Chondrocyte (in vitro differentiated cells): ENCODE measurements at places on chromosomes 6 and 20.

DNA sequence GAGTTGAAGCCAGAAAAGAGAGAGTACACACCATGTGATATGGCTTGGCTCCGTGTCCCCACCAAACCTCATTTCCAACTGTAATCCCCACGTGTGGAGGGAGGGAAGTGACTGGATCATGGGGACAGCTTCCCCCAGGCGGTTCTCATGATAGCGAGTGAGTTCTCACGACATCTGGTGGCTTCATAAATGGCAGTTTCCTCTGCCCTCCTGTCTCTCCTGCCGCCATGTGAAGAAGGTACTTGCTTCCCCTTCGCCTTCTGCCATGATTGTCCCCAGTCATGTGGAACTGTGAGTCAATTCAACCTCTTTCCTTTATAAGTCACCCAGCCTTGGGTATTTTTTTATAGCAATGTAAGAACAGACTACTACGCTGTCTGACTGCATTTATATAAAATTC is 40.3 kb downstream of the TAF4 start:
- DNase-seq: no peak

DNA sequence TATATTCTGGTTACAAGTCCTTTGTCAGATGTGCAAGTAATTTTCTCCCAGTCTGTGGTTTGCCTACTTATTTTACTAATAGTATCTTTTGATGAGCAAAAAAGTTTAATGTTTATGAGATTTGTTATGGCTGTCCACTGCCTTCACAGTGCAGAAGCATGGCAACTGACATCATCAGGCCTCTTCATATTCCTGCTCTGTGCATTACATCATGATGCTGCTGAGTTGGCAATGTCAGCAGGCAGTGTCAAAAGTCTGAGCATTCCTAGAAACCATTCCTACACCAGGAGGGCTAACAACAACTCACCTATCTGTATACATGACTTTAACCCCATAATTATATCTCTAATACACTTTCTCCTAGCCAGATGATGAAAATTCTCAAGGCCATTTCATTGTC is 10.8 kb upstream of the OR2B2 start:
- no peak for DNase-seq

- DNase-seq: no peak
Observed at GRCh38 chr6:15628499-15629131, 34.2 kb downstream of the DTNBP1 start.

DNA sequence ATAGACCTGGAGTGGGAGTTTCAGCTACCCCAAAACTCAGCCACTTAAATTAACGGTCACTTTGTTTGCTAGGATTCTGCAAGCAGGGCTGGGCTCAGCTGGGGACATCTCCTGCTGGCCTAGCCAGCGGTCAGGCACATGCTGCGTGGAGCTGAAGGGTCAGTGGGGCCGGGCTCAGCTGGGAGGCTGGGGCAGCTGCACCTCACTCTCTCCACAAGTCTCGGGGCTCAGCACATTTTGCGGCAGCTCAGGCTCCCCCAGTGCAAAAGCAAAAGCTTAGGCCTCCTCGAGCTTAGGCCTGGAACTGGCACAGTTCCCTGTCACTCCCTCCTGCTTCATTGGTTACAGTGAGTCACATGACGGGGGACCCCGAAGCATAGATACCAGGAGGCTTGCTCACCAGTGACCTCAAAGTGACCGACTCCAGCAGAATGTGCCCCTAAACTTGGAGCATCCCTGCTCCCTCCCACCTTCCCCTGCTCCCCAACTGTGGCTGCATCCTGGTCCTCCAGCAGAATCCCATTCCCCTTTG is 80.6 kb upstream of the CST7 start:
- no peak for DNase-seq

GRCh38 chr6:10561611-10562199 is 40.6 kb downstream of the GCNT2 start:
- DNase-seq: no peak

DNA sequence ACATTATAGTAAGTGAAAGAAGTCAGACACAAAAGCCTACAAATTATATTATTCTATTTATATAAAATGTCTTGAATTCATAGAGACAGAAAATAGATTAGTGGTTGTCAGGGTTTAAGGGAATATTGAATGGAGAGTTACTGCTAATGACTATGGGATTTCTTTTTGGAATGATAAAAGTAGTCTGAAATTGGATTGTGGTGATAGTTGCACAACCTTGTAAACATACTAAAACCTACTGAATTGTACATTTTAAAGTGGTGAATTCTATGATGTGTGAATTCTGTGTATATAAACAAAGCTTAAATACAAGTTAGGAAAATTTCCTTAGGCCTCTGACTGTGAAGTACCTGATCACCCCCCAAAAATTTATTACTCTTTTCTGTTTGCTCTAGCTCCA is 343.1 kb downstream of the TFAP2B start:
- no peak for DNase-seq

DNA sequence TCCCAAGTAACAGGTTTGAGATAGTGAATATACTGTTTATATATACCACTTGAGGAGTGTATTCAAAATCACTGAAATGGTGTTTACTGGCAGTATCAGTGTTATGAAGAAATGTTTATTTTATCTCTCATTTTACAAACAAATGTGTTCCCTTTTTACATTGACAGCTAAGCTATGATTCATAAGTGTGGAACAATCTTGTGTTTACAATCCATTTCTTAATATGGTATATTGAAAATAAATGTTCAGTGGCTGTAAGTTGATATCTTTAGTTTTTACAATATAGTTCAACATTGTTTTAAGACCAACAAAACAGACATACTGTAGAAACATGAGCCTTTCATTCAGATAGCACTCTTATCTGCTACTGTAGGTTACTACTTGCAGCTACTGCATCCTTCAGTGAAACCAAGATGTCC is 14.3 kb downstream of the PHF3 start:
- no peak for DNase-seq

DNA sequence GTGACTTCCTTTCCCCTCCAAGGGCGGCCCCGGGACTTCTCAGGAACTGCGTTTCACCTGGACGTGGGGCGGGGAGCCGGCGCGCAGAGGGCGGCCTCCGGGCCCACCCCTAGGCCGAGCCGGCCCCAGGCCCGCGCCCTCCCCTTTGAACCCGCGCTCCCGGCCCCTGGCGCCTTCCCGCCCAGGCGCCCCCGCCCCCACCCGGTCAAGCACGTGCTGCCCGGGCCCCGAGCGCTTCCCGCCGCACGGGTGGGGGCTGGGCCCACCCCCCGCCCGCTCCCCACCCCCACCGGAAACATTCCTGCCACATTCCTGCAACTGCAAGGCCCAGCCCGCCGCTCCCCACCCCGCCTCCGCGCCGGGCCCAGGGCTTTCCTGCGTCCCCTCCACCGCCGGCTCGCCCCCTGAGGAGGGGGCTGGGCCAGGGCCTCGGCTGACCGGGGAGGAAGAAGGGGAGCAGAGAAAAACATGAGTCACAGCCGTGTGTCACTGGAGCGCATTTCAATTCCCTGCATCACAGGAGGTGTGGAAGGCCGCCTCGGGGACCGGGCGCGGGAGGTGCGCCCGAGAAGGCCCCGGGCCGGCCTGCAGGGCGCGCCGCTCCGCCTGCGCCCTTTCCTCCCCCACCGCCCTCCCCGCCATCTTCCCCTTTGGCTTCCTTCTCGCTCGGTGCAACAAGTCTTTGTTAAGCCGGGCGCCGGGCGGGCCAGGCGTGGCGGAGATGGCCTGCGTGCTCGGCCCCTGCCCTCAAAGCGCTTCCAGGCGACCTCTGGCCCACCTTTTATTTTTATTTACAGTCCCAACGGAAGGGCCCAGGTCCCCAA is 1.2 kb upstream of the HMGA1 start:
- DNase-seq: peak; percentile 59

GRCh38 chr6:56026455-56027180 is 151.2 kb upstream of the BMP5 start:
- DNase-seq: no peak
